Activated naive CD4-positive, alpha-beta T cell treated with anti-CD3 and anti-CD28 coated beads, Interleukin-2, amount 50 U/mL, for 16 hours (primary cell): ENCODE measurements at places on chromosomes 12 and 14.

DNA sequence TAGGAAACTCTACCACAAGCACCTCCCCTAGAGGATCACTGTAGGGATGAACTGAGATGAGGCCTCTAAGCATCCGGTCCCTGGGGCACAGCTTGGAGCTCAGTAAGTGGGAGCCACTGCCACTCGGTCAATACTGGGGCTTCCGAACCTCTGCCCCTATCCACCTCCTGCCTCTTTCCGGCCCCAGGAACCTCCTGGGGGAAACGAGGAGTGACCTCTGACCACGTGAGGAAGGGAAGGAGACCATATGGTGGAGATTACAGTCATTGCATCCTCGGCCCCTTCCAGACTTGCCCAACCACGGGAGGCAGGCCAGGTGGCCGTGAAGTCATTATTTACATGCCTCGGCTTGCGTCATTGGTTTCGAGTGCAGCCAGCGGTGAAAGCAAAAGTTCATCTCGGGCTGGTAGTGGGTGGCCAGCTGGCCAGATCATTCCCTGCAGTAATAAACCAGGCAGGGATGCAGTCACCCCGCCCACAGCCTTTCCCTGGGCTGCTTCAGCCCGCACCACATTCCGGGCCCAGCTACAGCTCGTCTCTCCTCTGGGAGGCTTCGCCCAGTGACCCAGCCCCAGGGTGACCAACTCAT lies 65.4 kb downstream of the C14orf132 start:
- DNase-seq: no peak

DNA sequence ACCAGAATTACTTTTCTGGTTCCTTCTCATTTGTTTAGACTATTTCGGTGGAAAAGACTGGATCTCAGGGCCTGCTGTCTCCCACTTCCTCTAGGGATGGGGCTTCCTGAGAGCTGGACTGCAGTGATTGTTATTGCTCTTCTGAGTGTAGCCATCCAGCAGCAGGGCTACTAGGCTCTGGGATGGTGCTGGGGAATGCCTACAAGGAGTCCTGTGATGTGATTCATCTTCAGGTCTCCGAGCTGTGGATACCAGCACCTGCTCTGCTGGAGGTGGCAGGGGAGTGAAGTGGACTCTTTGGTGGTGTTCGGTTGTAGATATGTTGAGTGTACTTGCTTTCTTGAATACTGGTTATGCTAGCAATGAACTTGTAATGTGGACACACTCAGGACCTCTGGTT lies 42.7 kb downstream of the AEBP2 start:
- no peak for DNase-seq

DNA sequence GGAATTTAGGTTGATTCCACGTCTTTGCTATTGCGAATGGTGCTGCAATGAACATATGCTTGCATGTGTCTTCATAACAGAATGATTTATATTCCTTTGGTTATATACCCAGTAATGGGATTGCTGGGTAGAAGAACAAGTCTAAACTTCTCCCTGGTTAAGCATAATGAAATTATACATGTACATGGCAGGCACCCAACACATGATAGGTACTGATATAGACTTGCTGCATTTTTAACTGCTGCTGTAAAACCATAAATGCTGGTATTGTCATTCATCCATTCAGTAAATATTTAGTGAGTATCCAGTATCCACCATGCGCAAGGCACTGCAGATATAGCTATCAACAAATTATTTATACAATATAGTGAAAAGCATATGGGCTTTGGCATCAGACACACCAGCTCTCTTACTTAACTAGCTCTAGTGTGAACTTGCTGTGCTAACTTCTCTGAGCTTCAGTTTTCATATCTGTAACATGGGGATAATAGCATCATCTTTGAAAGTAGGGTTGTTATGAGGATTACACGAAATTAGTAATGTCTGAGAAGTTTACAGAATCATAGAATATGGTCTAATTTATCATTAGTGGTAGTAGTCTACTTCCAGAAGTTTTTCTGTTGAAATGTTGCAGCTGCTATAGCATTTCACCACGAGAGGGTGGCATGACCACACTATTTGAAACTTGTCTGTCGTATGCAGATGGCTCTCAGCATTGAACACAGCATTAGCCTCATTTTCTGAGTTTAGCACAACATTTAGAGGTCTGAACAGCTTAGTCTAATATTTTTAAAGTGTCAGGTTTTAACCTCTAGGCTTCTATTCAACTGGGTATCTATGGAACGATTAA lies 32.0 kb upstream of the SEL1L start:
- DNase-seq: no peak

- DNase-seq: no peak
Measured at GRCh38 chr12:70074510-70074909, 168.7 kb upstream of the CNOT2 start.

- DNase-seq: no peak
Measured at GRCh38 chr12:110785240-110785639, 42.5 kb upstream of the PPP1CC start.

DNA sequence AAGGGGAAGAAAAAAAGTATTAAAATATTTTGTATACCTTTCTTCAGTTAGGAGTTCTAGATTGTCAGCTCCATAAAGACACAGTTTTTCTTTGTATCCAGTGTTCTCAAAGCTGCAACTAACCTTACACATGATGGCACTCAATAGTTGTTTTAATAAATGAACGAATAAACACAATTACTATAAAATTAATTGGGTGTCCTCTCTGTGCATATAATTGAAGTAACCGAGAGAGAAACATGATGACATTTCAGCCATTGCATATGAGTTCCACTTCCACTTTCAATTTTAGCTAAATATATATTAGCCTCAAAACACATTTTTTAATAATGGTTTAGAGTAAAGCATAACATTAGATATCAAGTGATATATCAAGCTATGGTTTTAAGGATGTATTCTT lies 671.2 kb downstream of the LRFN5 start:
- DNase-seq: no peak

DNA sequence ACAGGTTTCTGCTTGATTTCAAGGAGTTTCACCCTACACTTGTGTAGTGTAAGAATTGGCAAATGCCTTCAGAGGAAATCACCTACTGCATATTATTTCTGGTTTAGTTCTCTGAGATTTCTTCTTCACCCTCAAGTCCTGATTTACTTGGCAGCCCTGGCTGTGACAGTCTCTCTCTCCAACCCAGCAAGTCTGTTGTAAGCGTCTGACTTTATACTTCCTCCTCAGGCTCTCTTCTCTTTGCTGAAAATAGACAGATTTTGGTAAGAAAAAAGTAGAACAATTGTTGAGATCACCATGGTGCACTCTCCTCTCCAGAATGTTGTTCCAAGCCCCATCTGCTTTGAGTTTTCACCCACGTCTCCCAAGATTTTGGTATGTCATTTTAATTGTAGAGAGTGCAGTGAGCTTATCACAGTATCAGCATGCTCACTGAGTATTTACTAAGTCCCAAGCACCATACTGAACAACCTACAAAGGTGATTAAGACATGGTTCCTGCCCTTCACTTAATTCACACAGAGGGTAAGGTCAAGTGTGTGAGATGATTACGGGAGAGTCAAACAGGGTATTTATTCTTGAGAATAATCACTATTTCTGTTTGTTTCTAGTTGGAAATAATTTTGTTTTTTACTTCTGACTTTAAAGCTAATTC lies 148.7 kb downstream of the MDGA2 start:
- no peak for DNase-seq

- DNase-seq: no peak
Measured at GRCh38 chr12:63928305-63928704, 83.8 kb downstream of the SRGAP1 start.

DNA sequence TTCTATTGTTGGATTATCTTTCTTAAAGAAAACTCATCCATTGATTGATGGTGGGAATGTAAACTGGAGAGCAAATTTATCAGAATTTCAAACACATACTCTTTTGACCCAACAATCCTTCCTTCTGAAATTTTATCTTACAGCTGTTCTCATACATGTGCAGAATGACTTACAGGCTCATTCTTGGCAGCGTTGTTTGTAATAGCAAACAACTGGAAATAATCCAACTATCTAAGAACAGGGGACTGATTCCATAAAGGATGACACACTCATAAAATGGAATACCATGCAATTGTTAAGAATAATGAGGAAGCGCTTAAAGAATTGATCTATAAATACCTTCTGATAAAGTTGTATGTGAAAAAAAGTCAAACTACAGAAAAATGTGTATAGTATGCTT lies 24.0 kb downstream of the RHOJ start:
- no peak for DNase-seq

DNA sequence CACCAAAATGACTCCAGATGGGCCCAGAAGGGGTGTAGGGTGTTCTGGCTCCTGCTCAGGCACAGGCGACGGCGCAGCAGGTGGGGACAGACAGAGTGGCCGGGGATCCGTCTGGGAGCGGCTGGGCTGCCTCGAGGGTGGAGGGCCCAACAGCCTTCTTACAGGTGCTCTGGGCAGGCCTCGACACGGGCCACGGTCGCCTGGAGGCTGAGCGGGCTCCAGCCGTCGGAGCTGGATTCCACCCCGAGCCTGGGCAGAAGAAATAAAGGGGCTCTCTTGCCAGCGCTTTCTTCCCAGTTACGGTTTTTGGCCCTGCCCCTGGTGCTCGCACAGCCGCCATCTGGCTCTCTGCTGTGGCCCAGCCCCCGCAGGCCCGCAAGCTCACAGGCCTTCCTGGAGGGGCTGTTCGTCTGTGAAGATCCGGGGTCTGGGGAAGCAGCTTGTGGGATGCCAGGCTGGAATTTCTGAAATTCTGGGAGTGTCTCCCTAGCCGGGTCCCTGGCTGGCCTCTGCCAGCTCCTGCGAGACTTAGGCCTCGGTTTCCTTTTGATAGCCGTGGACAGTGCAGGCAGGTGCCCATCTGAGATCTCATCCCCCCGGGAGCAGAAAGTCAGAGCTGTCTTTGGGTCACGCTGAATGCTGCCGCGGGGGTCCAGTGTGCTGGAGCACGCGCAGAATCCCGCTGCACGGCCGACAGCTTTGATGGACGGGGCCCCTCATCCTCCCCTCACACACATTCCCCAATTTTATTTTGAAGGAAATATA lies 122.7 kb downstream of the PAPOLA start:
- no peak for DNase-seq

GRCh38 chr14:69323999-69324282 lies 64.0 kb downstream of the GALNT16 start:
- DNase-seq: no peak

- no peak for DNase-seq
Measured at GRCh38 chr12:127729381-127729780, 537.6 kb upstream of the TMEM132C start.

- peak; percentile 77 for DNase-seq
Measured at GRCh38 chr12:53452159-53453077, 516 bp downstream of the PCBP2 start.

DNA sequence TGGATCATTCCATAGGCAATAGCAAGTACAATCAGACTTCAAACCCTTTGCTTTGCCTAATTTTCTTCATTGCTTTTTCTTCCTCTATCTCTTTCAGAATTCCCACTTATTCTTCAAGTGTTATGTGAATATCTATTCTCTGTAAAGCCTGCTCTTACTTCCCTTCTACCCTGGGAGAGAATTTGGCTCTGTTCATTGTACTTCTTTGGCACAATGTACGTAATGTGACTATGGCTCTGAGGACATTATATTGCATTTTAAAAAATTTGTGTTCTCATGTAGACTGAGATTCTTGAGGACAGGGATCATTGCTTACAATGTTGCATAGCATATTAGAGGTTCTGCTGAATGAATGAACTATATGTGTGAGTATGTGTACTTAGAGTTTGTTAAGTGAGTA lies 16.9 kb upstream of the PRICKLE1 start:
- no peak for DNase-seq

- DNase-seq: no peak
Measured at GRCh38 chr12:93130366-93131054, 201.4 kb upstream of the EEA1 start.

DNA sequence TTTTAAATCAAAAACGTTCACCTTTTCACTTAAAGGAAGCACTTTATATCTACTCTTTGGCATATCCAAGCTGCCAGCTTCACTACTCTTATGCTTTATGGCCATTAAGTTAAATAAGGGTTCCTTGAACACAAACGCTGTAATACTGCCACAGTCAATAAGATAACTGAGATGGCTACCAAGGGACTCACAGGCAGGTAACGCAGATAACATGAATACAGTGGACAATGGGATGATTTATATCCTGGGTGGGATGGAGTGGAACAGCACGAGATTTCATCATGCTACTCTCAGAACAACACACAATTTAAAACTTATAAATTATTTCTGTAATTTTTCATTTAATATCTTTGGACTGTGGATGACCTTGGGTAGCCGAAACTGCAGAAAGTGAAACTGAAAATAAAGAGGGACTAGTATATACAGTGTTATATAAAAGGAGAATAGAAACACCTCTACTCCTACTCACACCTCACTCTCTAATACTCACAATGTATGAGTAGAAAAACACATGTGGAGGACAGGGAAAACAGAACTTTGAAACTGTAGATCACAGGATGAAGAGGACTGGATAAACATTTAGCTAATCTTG lies 367.3 kb downstream of the C12orf50 start:
- no peak for DNase-seq

GRCh38 chr14:61599942-61600341 lies 95.4 kb upstream of the HIF1A start:
- no peak for DNase-seq

- no peak for DNase-seq
Measured at GRCh38 chr14:60575008-60575407, 66.1 kb downstream of the SIX6 start.

DNA sequence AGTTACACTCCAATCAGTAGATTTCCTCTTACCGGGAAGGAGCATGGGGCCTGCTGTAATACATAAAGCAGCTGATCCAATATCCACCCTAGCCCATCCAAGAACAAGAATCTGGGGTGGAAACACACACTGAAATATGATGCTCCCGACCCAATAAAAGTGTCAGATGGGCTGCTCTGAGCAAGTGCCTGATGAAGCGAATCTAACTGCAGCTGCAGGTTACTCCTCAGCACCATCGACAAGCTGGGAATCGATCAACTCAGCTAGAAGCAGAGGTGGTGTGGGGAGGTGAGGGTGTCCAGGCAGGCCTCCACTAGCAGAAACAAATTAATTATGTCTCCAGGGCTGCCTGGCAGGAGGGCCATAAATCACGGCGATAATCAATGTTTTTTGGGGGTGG lies 64.0 kb upstream of the WSCD2 start:
- no peak for DNase-seq

GRCh38 chr14:76837524-76837923 lies 11.3 kb downstream of the LRRC74A start:
- DNase-seq: no peak

GRCh38 chr12:124947561-124948398 lies 33.3 kb upstream of the UBC start:
- no peak for DNase-seq
